ENCODE measurements at places on chromosomes 5 and 9.

DNA sequence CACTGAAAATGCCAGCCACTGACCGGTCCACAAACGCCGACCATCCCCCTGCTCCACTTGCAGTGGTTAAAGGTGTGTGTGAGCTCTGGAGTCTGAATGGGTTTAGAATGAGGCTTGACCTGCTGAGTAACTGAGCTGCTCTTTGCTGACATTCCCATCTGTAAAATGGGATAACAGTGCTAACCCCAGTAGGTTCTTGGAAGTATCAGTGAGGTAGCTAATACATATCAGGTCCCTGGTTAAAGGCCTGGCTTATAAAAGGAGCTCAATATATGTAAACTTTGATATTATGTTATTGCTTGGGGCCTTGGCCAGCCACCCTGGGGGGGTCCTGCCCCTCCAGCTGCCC, 31.1 kb upstream of the DAB2IP start:
- no peak for DNase-seq

DNA sequence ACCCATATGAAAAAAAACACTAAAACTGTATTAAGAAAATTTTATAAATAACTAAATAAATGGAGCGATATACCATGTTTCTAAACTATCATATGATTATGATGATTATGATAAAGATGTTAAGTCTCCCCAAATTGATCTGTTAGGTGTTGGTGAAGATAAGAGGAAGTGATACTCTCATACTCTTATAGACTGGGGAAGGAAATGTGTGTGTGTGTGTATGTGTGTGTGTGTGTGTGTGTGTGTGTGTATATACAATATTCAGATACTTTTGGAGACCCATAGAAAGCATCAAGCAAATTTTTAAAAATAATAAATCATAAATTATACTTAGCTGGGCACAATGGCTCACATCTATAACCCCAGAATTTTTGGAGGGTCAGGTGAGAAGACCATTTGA, 62.9 kb downstream of the TMEM232 start:
- DNase-seq = no peak

DNA sequence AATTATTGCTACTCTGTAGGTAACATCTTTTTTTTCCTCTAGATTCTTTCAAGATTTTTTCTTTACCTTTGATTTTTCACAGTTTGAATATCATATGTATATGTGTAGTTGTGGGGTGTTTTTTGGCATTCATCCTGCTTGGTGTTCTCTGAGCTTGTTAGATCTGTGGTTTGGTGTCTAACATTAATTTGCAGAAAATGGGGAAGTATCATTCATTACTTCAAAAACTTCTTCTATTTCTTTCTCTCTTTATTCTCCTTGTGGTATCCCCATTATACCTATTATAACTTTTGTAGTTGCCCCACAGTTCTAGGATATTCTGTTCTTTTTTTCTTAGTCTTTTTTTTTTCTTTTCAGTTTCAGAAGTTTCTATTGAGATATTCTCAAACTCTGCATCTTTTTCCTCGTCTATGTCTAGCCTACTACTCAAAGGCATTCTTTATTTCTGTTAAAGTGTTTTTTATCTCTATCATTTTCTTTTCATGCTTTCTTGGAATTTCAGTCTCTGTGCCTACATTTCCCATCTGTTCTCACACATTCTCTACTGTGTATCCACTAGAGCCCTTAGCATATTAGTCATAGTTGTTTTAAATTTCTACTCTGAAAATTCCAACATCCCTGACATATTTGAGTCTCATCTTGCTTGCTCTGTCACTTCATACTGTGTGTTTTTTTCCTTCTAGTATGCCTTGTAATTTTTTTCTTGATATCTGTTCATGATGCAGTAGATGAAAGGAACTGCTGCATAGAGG, 60.1 kb upstream of the GNA14 start:
- DNase-seq = no peak

- DNase-seq = no peak
These were observed 63.0 kb upstream of the ADAMTSL1 start for GRCh38 chr9:18410983-18411382.

DNA sequence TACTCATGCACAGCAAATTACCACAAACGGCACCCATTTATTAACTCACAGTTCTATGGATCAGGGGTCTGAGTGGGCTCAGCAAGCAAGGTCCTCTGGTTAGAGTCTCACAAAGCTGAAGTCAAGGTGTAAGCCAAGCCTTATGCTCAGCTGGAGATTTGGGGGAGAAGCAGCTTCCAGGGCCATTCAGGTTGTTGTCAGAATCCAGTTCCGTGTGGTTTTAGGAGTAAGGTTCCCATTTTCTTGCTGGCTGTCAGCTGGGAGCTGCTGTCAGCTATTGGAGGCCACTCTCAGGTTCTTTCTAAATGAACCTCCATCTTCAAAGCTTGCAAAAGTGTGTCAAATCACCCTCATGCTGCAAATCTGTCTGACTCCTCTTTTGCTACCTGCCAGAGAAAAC, 17.7 kb downstream of the FCN2 start:
- no peak for DNase-seq

GRCh38 chr5:135890296-135890695, 5.3 kb downstream of the IL9 start:
- no peak for DNase-seq

GRCh38 chr5:2704111-2704510, 47.4 kb downstream of the IRX2 start:
- no peak for DNase-seq

- DNase-seq = no peak
These were observed 152.8 kb upstream of the TAS2R1 start for GRCh38 chr5:9782826-9783560.

- DNase-seq = no peak
These were observed 608.7 kb downstream of the KCTD16 start for GRCh38 chr5:144779368-144779767.

DNA sequence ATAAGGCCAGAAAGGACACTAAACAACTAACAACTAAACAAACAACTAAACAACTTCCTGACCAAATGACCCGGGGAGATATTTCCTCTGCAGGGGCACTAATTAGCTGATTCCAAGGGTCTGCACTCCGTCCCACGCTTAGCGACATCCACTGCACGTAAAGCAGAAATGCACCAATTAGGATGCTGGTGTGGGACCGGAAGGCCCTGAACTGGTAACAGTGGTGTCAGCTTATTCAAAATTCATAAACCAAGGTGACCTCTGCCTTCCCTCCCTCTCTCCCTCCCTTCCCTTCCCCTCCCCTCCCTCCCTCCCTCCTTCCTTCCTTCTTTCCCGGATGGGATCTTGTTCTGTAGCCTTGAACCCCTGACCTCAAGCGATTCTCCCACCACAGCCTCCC, 9.6 kb downstream of the RASGEF1C start:
- DNase-seq = no peak

DNA sequence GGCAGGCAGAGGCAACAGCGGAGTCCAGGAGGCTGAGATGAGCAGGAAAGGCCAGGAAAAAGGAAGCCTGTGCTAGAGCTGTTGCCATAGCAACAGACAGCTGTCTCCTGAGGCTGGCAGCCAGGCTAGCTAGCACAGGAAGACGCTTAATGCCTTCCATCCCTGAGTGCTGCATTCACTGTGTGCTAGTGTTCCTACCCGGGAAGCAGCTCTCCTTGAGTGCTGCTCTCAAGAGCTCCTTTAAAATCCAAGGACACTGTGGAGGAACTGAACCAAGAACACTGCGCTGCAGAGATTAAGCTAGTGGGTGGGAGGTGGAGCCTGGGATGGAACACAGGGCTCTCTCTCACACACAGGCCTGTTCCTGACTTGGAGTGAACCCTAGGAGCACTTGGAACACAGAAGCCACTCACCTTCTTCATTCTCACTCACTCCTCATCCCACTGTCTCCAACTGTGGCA, 53.5 kb upstream of the IL7R start:
- no peak for DNase-seq

- DNase-seq = no peak
These were observed 3.1 kb upstream of the TMEM250 start for GRCh38 chr9:136121801-136122200.

- no peak for DNase-seq
These were observed 3.5 kb upstream of the PHF2 start for GRCh38 chr9:93572636-93573515.

DNA sequence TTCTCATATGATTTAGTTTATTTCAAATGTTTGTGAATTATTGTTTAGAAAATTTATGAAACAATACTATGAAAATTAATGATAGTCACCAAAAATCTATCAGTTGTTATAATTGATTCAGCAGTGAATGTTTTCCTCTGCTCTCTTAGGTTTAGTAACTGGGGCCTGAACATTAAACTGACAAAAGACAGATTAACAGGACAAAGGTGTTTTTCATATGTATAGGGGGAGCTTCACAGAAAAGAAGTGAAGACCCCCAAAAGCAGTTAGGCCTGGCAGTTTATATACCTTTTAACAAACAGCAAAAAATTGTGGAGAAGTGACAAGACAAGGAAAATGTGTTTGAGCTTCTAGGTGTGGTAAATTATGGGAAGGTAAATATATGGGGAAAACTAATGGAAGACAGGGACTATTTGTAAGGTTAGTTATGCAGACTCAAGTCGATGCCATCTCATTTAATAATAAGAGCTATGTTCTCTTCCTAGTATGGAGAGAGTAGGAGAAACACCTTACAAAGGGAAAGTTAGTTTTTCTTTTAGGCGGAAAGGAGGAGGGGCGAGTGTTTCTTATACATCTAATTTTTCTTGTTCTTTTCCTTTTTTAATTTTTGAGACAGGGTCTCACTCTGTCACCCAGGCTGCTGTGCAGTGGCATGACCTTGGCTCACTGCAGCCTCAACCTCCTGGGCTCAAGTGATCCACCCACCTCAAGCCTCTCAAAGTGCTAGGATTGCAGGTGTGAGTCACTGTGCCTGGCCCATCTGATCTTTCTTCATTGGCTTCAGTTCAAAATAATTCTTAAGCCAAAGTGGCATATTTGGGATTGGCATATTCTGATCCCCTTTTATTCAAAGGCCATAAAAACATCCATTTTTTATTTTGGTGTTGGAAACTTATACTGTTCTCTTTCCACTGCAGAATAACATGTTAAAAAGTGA, 77.8 kb downstream of the C9orf153 start:
- no peak for DNase-seq

- no peak for DNase-seq
These were observed 111.1 kb upstream of the LMX1B start for GRCh38 chr9:126502417-126503332.

- DNase-seq = no peak
These were observed 2.8 kb downstream of the AIF1L start for GRCh38 chr9:131099102-131099606.

DNA sequence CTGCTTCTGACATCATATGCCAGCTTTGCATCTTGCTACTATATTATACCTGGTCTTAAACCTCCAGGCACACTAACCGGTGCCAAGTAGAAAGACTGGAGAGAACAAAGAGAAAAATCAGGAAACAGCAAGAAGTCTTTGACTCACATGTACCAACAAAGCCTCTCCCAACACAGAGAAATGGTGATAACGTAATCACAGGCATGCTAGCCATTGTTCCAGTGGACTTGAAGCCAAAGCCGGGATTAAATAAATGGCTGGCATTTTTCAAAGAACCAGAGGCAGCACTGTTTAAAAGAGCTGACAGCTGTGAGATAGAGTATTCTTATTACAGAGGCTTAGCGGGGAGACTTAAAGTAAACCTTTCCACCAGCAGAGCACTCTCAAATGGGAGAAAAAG, 148.4 kb upstream of the NFIL3 start:
- DNase-seq = no peak

DNA sequence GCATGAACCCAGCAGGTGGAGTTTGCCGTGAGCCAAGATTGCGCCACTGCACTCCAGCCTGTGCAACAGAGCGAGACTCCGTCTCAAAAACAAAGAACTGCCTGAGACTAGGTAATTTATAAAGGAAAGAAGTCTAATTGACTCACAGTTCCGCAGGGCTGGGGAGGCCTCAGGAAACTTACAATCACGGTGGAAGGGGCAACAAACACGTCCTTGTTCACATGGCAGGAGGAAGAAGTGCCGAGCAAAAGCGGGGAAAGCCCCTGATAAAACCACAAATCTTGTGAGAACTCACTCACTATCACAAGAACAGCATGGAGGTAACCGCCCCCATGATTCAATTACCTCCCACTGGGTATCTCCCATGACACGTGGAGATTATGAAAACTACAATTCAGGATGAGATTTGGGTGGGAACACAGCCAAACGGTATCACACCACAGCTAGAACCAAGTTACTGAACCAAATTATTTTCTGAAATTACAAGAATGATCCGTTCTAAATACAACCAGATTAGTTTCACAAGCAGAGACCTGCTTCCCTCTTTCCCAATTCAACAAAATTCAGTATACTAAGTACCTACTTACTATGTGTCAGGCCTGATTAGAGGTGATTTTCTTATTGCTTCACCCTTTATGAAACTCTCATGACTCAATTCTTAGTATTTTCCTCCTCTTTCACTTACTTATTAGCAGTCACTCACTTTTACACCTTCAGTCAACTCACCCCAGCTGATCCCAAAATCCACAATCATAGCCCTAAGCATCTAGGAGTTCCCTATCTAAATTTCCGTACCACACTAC, 8.4 kb downstream of the UBTD2 start:
- DNase-seq = no peak

GRCh38 chr5:111975133-111975532, 218.1 kb upstream of the NREP start:
- no peak for DNase-seq

GRCh38 chr9:726005-726404, 115.5 kb upstream of the DMRT1 start:
- no peak for DNase-seq

- DNase-seq = no peak
These were observed 92.9 kb downstream of the CYFIP2 start for GRCh38 chr5:157358871-157359270.

DNA sequence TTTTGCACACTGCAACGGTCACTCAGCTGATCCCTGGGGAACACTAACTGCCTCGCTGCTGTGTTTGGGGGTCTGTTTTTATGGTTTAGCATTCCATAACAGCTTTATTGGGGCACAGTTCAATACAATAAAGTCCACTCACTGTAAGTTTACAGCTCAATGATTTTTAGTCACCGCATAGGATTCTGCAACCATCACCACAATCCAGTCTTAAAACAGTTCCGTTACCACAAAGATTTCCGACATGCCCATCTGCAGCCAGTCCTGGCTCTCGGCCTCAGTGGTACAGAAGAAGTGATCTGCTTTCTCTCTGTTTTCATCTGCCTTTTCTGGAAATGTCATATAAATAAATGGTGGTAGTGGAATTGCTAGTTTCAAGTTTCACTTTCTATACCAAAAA, 23.6 kb downstream of the OR2V2 start:
- no peak for DNase-seq

DNA sequence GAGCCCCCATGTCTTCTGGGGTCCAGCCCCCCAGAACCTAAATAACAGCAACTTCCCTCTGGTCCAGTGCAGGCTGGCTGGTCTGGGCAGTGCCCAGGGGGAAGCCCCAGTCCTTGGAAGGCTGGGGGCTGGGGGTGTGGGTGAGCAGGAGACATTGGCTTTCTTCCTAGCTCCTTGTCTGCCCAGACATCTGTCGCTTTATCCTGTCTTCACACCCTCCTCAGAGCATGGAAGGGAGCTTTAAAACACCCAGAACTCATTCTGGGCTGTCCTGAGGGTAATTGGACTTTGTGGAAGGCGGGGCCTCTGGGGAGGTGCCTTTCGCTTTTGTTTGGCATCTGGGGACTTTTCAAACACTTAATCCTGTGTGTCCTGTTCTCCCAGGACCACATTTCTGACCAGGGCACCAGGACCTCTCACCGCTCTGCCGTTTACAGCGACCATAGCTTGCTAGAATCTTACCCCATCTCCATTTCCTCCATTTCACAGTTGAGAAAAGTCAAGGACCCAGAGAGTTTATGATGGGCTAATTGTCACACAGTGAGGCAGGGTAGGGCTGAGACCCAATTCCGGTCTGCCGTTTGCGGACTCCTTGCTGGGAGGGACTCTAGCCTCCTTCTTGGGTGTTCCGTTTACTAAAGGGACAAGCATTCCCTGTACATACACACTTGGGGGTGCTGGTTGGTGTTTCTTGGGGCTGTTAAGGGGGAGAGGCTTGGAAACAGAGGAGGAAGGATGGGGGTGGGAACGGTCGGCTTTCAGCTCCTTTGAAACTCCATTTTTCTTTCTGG, 1.1 kb downstream of the GSN start:
- no peak for DNase-seq

Measured in stimulated activated CD4-positive, alpha-beta T cell treated with anti-CD3 and anti-CD28 coated beads, Interleukin-15, amount 100 ng/mL, for 1 hour (primary cell).